ENCODE measurements at places on chromosomes 7 and 10.
A peak's percentile ranks its signal among the peaks of the same experiment; 100 is the strongest.

DNA sequence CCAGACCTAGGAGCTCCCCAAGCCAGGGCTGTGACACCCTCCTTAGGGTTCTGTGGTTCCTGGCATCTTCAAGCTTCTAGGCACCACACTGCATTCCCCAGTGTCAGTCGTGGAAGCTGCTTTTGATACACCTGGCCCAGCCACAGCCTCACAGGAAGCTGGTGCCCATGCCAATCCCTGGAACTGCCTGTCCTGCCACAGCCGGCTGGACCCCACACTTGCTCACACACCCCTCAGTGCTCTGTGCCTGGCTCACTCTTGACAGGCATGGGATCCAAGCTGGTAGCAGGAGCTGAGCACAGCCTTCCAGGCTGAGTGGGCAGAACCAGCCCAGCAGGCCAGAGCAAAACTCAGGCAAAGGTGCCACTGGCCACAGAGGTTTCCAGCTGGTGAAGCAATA, 21.8 kb downstream of the LRRC72 start:
- no peak for DNase-seq

- no peak for DNase-seq
Measured at GRCh38 chr7:104480529-104480928, 152.1 kb downstream of the LHFPL3 start.

- DNase-seq, result no peak
Measured at GRCh38 chr10:69787681-69788080, 14.0 kb upstream of the COL13A1 start.

DNA sequence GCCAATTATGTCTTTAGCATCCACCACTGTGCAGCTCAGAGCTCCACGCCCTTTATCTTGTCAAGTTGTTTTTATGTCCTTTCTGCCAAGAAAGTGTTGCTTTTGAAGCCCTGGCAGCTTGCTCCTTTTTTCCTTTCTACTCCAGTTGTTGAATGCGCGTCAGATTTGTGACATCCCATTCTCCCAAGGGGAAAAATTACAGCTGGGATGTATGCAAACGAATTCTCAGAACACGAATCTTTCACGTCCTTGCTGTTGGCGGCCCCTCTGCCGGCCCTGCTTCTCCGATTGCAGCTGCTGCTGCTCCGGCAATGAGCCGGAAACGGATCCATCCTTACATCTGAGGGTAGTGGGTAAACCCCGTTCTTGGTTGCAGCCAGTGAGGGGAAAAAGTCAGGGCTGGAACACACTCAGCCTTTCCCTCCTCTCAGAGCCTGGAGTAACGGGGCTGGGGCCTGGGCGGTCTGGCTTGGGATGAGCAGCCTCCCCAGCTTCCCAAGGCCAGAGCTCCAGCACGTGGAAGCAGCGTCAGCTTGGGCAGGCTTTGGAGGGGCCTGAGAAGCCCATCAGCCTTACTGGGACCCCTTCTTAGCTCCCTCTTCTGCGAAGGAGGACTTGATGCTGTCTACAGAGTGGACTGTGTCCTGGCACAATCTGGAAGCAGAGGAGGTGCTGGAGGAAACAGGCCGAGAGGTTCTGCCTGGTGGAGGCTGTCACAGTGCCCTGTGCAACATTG, 79.0 kb upstream of the CHST15 start:
- DNase-seq, result no peak

DNA sequence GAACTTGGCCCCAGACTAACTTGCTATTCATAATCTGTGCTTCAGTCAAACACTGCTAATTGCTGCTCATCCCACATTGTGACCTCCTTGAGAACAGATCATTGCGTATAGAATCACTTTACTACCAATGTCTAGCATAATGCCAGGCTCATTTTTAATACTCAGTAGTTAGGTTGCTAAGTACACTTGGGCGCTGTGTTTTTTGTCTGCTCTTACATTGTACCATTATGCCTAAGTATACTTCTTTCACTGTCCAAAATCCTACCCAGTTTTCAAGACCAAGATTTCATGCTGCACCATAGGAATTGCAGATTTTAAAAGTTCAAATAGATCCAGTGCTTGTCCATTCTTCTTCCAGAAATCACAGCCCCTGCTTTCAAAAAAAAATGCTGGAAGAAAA, 32.8 kb upstream of the TMEM106B start:
- no peak for DNase-seq

DNA sequence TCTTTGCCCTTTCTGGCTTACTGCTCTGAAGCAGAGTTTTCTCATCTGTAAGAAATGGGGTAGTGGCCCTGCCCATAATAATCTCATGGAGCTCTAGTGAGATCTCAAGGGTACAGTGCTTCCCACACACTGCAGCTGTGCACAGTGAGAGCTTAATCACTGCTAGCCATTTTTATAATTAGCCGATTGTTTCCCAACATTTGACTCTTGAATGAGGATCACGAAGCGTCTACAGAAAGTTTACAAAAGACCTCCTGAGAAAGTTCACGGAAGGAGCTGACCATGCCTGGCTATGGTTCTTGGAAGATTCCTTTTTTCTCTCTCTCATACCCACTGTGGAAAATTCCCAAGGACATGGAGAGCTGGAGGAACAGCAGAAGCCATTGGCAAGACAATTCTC, 70.4 kb downstream of the FAM171A1 start:
- no peak for DNase-seq

DNA sequence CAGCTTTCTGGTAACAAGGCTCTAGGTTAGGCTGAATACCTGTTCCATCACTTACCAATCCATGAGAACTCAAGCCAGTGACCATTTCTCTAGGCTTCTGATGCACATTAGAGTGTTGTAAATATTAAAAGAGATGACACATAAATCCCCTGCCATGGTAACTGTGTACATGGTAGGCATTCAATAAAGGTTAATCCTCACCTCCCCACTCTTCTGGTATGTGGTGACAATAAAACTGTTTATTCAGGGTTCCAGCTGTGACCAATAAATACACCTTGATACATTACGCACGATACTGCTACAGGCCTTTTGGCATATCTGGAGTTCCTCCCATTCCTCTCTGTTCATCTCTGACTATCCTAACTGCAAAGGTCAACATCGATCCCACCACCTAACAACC, 171.9 kb downstream of the SRPK2 start:
- DNase-seq, result no peak

GRCh38 chr10:36302086-36302485, 660.0 kb upstream of the FZD8 start:
- DNase-seq, result no peak

DNA sequence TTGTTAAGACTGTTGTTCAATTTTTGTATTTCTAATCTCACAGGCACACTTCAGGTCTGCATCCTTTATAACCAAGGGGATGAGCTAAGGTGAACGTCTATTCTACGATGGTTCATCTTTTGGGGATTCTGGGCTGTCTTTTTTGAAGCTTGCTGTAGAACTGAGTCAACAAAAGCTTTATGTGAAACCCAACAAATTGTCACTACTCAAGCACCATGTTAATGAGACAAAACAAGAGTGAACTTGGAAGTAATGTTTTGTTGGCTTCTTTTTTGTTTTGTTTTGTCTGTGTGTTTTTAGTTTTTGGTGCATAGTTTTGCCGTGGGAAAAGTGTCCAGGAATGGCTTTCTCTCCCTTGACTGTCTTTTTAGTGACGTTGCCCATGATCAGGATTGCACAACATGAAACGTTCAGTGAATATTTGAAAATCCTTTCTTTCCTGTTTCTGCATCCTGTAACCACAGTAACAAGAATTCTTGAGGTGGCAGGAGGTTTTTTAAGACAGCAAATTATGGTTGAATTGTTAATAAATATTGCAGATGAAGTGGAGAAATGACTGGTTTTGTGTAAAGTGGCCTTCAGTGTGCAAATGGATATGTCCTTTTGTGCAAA, 65.6 kb downstream of the WIPF3 start:
- no peak for DNase-seq

- DNase-seq, result no peak
Measured at GRCh38 chr7:86243171-86243570, 400.5 kb upstream of the GRM3 start.

DNA sequence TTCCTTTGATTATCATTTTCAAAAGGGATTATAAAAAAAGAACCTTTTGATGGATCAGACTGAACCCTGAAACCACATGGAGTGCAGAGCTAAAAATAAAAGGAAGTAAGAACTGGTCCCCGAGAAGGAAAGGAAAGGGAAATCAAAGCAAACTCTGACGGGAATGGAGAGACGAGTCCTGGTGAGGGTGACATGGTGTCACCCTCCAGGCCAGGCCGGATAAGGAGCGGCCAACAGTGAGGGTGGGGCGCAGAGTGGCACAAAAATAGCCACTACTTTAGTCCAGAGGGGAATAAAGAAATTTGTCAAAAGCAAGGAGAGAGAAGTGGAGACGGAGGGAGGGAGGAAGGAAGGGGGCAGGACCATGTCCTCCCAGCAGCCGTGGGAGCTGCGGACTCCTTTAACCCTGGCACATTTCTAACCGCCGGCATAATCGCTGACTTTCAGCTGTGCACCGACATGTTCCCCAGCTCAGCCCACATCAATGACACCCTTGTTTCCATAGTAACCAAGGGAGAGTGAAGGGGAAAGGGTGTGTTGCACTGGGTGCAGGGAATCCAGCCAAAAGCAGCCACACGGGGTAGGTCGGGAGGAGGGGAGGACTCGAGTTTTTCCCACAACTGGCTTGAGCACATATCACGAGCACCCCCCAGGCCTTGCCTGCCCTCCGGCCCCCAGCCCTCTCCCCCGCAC, 29.7 kb downstream of the TRIM8 start:
- DNase-seq, result peak; percentile 73

DNA sequence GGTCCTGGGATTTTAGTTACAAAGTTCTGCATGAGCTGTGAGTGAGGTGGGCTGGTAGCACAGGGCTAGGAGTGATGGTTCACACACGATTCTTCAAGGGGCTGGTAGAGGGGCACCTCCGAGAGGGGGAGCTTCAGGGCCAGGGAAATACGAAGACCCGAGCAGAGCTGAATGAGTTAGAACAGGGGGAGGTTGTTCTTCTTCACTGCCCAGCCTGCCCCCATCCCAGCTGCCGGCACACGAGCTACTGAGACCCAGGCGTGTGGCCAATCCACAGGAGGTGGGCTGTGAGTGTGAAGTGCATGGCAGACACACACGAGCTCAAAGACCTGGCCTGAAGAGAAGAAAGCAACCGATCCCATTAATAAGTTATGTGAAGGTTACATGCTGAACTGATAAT, 256.2 kb upstream of the ZNF32 start:
- DNase-seq, result no peak

DNA sequence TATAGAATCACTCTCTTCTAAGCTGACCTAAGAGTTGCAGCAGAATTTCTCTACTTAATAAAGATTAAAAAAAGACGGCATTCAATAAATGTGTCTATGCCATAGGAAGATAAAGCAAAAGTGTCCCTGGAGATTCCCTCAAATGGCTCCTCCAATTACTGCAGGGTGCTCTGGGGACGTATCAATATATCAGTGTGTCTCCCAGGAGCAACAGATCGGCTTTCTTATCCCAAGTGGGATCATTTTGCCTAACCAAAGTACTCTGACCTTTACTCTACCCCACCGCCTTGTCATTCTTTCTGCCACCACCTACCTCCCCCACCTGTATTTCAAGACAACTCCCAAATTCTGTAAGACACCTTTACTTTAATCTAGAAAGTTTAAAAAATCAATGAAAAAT, 202.0 kb upstream of the SEMA3C start:
- no peak for DNase-seq

GRCh38 chr10:91596825-91597196, 36.1 kb downstream of the PPP1R3C start:
- no peak for DNase-seq

- DNase-seq, result no peak
Measured at GRCh38 chr7:86775203-86775602, 131.5 kb downstream of the GRM3 start.

GRCh38 chr10:113441686-113442270, 111.1 kb upstream of the HABP2 start:
- no peak for DNase-seq

DNA sequence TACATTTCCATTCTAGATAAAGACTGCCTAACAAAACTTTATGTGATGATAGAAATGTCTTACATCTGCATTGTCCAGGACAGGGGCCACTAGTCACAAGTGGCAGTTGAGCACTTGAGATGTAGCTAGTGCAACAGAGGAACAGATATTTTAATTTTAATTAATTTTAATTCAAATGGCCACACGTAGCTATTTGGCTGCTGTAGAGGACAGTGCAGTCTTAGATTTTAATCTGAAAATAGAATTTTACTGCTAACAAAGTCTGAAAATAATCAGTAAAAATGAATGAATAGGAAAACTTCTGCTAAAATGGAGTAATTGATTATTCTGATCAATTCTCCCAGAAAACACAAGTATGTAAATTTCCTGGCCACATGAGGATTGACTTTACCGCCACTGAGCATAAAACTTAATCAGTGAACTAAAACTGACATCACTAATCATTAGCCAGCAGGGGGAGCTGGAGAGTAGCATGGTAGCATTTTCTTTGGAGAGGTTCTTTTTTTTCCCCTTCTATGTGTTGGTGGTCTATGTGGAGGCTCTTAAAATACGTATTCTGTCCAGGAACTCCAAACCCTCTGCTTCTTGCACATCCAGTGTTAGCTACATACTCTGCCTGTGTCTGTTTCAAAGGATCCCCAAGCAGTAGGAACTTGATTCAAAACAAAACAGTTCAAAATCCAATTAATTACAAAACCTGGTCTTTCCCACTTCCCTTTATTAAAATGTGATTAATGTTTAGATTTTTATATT, 52.1 kb downstream of the TSPAN12 start:
- DNase-seq, result peak; percentile 64

DNA sequence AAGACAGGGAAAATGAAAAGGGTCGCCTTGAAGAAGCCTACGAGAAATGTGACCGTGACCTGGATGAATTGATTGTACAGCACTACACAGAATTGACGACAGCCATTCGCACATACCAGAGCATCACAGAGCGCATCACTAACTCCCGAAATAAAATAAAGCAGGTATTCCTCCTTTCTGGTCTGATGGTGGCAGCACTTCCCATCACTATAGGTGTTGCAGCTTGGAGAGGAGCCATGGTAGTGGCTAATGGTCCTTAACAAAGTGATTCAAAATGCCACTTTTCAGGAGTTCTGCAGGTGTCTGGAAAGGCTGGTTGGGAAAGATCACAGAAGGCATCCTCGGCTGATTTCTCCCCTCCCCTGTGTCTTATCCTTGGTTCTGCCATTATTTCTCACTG, 22.1 kb downstream of the EXOC4 start:
- no peak for DNase-seq

DNA sequence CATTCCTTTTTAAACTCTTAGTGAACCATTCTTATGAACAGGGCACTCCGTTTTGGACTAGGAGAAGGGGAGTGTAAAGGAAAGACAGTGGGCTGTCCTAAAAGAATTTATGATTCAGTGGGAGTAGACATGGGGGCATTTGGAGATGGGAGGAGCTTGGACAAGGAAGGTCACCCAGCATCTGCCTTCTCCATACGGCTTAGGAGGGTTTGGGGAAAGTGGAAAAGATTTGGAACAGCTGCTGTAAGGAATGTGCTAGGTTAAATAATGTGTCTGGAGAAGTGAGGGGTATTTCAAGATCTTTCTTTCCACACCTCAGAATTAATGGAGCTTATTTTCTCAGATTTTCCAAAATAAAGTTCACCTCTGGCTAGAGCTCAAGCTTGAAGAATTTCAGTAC, 24.0 kb downstream of the SLC35G1 start:
- no peak for DNase-seq

DNA sequence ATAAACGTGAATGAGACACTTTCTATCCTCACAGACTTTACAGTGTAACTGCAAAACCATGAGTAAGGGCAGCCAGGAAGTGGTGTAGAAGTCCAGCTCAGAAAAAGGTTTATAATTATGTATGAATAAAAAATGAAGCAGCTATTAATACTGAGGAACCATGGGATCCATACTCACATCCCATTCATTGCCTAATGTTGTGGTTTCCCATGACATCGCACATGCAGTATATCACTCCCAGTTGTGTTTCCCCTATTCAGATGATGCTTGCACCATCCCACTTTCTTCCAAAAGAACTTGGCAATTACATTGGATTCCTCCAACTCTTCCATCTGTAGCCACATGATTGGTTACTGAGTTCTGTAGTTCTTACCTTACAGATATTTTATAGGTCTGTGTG, 74.5 kb upstream of the SEMA3D start:
- DNase-seq, result no peak

All from stimulated activated CD4-positive, alpha-beta T cell treated with anti-CD3 and anti-CD28 coated beads, Interleukin-4, amount 100 ng/mL, for 24 hours (primary cell).